GM04504 (cell line): ENCODE measurements at places on chromosomes 13 and 19.

DNA sequence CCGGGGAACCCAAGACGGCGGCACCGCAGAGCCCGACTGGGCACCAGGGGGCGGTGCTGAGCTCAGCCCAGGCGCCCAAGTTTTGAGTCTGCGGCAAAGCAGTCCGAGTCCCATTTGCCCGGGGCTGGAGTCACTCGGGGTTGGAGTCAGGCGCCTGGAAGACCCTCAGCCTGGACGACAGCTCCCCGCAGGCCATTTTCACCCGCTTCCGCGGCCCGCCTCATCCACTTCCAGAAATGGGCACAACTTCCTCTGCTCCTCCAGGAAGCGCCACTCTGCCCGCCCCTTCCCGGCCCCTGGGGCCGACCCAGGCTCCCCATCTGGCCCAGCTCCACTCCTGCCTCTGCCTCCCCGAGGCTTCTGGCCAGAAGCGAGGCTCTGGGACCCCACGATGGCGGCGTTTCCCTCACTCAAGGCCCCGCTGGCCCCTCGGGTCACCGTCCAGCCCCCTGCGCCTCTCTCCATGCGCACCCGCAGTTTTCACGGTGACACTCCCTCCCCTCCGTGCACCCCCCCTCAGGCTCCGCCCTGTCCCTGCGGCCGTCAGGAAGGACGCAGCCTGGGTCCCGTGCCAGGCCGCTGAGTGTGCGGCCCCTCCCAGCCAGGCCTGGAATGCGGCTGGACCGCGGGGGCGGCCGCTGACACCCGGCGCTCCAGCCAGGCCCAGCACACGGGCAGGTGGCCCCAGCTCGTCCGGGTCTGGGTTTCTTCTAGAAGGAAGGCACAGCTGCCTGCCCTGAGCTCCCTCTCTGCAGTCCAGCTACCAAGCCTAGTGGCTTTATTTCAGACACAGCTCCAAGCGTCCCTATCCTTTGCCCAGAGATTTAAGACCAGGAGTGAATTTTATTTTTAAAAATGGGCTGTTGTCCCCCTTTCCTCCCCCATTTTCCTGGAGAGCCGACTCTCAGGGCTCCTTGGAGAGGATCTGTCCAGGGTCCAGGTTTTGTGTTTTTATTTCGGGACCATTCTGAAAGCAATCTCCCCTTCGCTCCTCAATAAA, 4.7 kb downstream of the SERTAD1 start:
- peak; percentile 87 for DNase-seq

DNA sequence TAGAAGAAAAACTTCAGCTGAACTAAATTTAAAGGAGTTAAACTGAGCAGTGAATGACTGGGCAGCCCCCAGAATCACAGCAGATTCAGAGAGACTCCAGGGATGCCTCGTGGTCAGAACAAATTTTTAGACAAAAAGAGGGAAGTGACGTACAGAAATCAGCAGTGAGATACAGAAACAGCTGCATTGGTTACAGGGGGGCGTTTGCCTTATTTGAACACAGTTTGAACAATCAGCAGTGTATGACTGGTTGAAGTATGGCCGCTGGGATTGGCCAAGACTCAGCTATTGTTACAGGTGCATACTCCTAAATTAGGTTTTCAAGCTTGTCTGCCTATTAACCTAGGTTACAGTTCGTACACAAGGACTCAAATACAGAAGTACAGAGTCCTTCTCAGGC, 2.2 kb upstream of the SPRYD7 start:
- no peak for DNase-seq

GRCh38 chr13:91482427-91482826, 84.0 kb downstream of the GPC5 start:
- no peak for DNase-seq

DNA sequence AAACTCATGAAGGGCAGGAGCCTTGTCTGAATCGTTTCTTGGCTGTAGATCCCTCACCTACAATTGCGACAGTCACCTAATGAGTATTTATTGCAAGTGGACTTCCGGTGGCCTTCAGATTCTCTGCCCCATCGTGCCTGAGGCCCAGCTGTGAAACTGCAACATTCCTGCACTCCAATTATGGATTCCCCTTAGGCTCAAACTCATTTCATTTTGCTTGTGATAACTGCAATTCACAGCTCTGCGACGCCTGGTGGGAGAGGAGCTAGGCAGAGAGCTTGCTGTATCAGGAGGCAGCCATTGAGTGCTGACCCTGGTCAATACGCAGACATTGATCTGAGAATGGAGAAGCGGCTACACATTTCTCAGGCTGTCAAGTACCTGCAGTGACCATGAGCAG, 59.0 kb downstream of the CCDC70 start:
- no peak for DNase-seq

DNA sequence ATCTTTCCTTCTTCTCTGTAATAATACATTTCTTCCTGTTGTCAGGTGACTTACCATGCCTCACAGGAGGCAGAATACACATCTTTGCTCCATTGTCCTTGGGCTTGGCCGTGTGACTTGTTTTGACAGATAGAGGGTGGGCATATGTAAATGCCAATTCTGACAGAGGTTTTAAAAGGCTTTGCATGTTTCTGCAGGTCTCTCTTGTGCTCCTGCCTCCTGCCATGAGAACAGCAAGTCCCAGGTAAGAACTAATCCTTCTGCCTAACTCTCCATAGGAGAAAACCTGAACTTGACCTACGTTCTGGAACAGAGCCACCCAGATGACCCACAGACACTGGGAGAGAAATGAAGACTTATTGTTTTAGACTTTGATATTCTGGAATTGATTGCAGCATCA, 88.7 kb upstream of the TNFSF11 start:
- DNase-seq, result no peak

- DNase-seq, result no peak
Observed at GRCh38 chr13:34369931-34370330, 552.0 kb downstream of the RFC3 start.

GRCh38 chr13:42794577-42795275, 13.3 kb downstream of the FAM216B start:
- DNase-seq, result no peak

GRCh38 chr13:59461411-59461810, 702.3 kb downstream of the DIAPH3 start:
- no peak for DNase-seq

DNA sequence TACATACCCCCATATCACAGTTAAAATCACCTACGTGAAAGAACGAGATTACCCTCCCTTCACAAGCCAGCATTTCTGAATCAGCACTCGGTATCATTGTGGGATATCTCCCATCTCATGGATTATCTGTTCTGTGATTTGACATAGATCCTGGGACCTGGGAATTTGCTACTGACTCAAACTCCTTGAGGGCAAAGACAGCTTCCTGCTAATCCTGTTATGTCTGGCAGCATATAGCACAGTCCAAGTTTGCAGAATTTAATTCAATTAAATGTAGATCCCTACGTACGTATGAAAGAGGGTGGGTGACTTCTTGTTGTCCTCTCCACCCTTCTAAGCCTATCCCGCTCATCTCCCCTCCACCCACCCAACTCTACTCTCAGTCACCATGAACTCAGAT, 476.5 kb downstream of the KLF5 start:
- DNase-seq, result no peak

GRCh38 chr19:5832061-5832460, 7.4 kb downstream of the FUT6 start:
- no peak for DNase-seq

DNA sequence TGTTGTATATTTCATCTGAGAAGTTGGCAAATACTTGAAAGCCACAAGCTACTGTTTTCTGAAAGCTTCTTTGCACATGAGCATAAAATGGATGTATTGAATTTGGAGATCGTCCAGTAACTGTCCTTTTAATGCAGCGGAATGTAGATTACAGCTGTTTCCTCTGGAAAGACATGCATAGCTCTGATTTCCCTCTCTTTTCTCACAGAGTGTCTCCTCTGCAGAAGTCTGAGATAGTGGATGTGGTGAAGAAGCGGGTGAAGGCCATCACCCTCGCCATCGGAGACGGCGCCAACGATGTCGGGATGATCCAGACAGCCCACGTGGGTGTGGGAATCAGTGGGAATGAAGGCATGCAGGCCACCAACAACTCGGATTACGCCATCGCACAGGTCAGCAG, 283.0 kb downstream of the SHISA2 start:
- DNase-seq, result no peak

- no peak for DNase-seq
Observed at GRCh38 chr19:35291259-35291658, 702 bp upstream of the MAG start.

GRCh38 chr19:1747285-1748114, 5.8 kb upstream of the ONECUT3 start:
- peak; percentile 30 for DNase-seq

DNA sequence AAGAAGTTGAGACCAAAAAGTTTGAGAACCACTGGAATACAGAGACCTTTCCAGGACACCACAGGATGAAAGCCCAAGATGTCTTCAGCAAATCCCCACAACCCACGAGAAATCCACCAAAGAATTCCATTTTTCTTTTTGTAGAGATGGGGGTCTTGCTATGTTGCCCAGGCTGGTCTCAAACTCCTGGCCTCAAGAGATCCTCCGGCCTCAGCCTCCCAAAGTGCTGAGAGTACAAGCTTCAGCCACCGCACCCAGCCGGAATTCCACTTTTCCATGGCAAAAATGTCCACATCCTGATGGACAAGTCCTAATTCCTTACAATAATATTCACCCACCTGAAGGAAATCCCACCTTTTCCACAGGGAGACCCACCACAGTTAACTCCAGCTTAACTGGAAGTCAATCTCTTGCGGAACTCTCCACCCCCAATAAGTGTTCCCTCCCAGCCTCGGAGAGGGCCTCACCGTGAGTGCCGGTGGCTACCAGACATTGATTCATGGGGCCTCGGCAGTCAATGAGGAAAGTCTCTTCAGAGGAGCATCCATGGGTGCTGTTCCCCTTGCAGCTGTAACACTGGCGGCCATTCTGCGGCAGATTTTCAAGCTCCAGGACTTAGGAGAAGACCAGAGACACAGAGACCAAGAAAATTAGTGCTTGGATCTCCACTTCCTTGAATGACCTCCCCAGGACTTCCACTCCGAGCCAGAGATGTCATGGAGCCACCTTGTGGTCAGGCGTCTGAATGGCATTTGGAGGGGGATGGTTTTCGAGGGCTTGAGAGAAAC, 12.3 kb upstream of the CADM4 start:
- DNase-seq, result no peak

DNA sequence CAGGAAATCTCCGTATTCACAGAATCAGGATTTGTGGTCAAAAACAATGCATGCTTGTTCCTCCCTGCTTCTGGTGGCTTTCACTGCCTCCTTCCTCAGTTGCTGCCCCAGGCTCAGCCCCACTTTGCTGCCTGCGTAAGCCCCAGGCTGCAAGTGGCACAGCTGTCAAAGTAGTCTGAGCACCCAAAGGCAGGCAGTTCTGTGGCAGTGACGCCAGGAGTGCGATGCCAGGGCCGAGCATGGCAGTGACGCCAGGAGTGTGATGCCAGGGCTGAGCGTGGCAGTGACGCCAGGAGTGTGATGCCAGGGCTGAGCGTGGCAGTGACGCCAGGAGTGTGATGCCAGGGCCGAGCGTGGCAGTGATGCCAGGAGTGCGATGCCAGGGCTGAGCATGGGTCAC, 77.3 kb upstream of the GPR183 start:
- no peak for DNase-seq

GRCh38 chr13:36965767-36966166, 33.4 kb downstream of the ALG5 start:
- DNase-seq, result peak; percentile 42

DNA sequence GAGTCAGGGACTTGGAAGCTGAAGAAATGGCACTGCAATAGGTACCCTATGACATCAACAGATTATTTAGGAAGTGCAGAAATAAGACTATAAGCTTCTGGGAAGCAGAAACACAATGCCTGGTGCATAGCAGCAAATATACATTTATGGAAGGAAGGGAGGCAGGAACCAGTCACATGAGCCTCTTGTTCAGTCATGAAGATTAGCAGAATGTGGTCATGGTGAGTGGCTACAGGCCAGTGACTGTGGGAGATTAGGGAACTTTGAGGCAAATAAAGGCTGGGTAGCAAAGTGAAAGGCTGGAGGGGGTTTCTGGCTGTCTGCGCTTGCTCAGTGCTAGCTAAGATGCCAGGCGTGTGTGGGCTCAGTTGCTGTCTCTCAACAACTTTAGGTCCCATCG, 96.3 kb downstream of the EPSTI1 start:
- DNase-seq, result no peak

GRCh38 chr19:27775395-27775794, 1437.6 kb downstream of the UQCRFS1 start:
- no peak for DNase-seq

DNA sequence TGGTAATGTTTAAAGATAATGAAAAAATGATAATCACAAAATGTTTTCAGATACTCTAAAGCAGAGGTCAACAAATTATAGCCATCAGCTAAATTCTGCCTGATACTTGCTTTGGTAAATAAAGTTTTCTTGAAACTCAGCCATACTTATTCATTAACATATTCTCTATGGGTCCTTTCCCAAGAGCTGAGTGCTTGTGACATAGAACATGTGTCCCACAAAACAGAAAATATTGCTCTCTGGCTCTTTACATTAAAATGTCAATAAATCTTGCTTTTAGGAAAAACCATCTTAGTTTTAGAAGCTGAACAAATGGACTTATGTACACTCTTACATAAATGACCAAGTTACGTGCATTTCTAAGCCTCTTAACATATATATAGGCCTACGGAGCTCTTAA, 307.1 kb downstream of the DCT start:
- DNase-seq, result no peak

- no peak for DNase-seq
Observed at GRCh38 chr13:52879950-52880741, 31.7 kb upstream of the PCDH8 start.

GRCh38 chr13:111115965-111116521, 933 bp downstream of the ARHGEF7 start:
- DNase-seq, result peak; percentile 85

DNA sequence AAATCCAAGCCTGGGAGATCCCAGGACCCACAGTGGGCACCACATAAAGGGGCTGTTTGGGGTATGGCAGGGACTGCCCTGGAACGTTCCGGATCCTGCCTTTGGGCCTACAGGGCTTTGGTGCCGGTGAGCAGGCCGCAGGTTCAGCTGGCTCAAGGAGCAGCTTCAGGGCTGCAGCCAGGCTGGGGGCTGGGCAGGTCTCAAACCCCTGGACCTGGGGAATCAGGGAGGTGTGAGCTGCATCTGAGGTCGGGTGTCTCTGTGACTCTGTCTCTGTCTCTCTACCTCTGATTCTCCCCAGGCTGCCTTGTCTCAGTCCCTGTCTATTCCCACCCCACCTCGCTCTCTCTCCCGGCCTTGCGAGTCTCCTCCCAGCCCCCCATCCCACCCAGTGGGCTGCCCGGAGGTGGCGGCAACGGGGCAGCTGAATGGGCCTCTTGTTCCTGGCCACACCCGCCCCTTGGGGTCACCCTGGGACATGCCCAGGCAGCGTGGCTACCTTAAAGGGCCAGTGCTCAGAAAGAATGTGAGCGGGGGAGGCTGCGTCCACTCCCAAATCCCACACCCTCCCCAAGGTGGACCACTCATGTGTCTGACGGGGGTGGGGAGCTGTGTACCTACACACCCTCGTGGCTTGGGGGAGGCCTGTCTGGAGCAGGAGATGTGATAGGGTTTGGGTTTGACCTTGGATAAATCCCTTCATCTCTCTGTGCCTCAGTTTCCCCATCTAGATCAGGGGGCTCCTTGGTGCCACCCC, 31.1 kb downstream of the NFIC start:
- no peak for DNase-seq

GRCh38 chr19:54206831-54207177, 6.1 kb downstream of the RPS9 start:
- no peak for DNase-seq

GRCh38 chr13:34174671-34175145, 356.8 kb downstream of the RFC3 start:
- peak; percentile 47 for DNase-seq

GRCh38 chr13:113836768-113837559, 26.9 kb downstream of the GAS6 start:
- DNase-seq, result peak; percentile 79
